ENCODE measurements at places on chromosomes 13 and 19.

DNA sequence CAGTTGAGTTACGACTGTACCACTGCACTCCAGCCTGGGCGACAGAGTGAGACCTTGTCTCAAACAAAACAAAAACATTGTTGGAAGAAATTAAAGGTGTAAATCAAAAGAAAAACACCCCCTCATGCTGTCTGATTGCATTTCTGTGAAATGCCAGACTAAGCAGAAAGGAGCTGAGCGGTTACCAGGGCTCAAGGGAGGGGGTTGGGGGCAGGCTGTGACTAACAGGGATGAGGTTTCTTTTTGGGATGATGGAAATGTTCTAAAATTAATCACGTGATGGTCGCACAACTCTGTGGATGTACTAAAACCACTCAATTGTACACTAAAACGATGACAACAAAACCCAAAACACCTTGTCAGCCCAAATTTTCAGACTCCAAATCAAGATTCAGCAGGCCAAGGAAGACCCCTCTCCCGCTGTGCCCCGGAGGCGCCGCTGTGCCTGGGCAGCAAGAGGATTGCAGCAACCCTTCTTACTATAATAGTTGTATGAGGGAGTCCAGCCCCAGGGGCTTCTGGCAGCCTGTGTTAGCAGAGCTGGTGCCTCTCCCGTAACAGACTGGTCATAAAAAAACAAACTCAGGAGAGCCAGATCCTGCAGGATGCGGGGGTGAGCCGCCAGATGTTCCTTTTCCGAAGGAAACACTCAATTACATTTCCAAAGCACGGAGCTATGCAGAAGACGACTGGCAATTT, 20.9 kb downstream of the CAPS start:
- no peak for DNase-seq

GRCh38 chr13:112133499-112134390, 66.8 kb downstream of the SOX1 start:
- no peak for DNase-seq

- no peak for DNase-seq
These were observed 5.8 kb upstream of the CYP2S1 start for GRCh38 chr19:41186971-41187883.

GRCh38 chr13:94210816-94211215, 268.7 kb downstream of the DCT start:
- DNase-seq, result no peak

GRCh38 chr19:3047496-3048189, 14.7 kb downstream of the TLE5 start:
- peak; percentile 92 for DNase-seq

- no peak for DNase-seq
These were observed 113.2 kb downstream of the TM9SF2 start for GRCh38 chr13:99614465-99614885.

DNA sequence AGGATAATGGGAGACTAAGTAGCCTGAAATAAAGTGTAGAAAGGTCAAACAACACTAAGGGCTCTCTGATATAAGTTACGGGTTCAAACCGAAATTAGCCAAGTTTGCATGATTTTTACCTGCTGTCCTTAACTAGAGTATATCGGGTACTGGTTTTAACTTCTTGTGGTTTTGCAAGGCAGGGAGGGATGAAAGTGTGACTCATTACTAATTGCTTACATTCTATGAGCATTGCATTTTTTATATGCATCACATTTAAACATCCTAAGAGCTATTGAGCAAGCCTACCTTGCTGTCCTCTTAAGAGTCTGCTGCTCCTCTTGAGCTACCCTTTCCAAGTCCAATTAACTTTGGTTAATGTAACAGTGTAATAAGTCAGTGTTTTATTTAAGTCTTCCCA, 415.4 kb downstream of the SLITRK5 start:
- DNase-seq, result no peak

DNA sequence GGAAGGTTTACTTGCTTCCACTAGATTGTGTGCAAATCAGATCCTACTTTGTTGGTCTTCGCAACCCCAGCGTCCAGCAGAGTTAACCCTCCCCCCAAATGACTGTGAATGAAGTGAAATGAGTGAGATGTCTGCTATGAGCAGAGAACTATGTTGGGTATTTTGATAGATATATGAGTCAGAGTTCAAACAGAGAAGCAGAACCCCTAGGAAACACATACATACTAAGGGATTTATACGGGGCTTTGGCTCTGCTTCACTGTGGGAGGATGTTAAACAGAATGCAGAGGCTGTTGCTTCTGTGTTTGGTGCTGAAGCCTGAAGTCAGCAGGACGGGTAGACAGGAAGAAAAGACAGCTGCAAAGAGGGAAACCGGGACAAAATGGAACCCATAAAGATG, 197.0 kb downstream of the MZT1 start:
- no peak for DNase-seq

DNA sequence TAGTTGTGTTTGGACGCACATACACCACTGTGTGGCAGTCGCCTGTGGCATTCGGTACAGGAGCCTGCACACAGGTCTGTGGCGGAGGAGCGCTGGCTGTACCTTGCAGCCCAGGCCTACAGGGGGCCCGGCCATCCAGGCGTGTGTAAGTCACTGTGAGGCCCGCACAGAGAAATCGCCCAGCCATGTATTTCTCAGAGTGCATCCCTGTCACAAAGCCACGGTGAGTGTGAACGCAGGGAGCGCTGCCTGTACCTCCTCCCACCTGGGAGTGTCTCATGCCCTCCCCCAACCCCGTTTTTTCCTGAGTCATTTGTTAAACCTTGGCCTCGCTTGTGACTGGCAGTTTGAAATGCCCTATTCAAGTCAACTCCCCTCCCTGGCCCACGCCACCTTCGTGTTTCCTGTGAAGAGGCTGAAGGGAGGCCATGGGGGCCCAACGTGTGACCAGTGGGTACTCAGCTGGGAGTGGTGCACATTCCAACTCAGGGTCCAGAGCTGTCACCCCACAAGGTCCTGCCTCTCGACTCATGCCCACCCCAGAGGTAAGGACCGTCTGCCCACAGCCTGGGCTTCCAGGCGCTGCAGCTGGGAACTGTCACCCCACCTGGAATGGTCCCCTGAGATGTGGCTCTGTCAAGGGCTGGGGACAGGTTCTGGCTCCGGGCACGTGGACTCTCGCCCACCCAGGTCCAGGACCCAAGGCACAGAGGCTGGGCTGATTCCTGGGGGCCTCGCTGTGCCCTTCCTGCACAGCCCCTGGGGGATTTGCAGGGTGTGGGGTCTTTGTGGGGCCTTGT, 11.6 kb upstream of the RASA3 start:
- DNase-seq, result peak; percentile 76
